ENCODE measurements at places on chromosomes 11 and 22.

- no peak for DNase-seq
These were observed 73.4 kb downstream of the NCAPD3 start for GRCh38 chr11:134150195-134150903.

DNA sequence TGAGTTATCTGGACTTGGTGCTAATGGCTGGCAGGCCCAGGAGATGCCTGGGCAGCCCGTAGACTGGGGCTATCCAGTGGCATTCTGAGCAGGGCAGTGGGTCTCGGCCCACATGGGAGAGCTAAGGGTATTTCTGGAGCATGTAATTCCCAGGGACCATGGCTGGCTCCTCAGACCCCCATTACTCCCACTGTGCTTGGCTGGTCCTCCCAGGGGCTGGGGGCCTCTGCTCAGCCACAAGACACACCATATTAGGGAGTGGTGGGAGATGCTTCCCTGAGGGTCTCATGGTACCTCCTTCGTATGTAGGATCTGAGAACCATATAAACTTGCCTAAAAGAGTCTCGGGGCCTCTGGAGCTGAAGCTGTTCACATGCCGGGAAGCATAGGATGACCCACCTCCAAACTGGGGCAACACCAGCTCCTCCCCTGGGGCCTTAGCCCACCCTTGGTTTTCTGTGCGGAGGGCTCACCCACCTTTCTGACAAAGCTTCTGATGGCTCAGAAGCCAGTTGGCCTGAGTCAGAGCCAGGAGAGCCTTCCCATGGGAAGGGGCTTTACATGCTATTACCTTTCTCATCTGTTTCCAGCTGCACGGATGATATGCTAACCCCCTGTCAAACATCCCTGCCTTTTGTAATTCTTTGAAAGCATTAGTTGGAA, 9.5 kb upstream of the FTH1 start:
- DNase-seq, result no peak

GRCh38 chr22:43203471-43203981, 16.6 kb upstream of the TTLL12 start:
- no peak for DNase-seq

- no peak for DNase-seq
These were observed 268.6 kb downstream of the TBC1D22A start for GRCh38 chr22:47030881-47031627.

DNA sequence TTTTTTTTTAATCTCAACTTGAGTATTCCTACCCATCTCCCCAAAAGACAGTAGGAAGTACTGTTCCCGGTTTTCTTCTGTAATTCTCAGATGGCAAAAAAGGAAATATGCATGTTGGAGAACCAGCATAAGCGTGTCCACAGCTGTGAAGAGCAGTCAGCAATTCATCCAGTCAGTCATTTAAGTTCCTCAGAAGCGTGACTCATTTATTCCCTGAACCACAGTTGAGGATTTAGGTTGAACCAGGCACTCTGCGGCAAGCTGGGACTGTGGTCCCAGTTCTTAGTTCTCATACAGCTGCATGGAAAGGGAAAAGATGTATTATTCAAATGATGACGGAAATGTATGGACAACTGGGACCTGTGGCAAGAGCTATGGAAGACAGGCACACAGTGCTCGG, 61.0 kb upstream of the MYO18B start:
- no peak for DNase-seq

- DNase-seq, result no peak
These were observed 626 bp upstream of the TBX10 start for GRCh38 chr11:67640021-67640757.

DNA sequence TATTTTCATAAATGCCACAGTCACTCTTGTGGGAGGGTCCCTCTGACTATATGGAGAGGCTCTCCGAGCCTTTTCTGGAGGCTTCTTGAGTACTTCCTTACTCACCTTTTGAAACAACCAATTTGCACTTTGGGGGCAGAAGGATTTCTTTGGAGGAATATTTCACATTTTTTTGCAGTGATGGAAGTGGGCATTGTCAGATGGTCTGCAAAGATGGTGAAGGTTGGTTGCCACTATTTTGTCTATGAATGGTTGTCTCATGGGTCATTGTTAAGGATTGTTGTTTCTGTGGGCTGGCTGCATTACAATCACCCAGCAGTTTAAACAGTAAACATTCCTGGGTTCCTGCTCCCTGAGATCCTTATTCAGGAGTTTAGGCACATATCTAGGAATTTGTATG, 388.2 kb downstream of the TMEM135 start:
- no peak for DNase-seq

DNA sequence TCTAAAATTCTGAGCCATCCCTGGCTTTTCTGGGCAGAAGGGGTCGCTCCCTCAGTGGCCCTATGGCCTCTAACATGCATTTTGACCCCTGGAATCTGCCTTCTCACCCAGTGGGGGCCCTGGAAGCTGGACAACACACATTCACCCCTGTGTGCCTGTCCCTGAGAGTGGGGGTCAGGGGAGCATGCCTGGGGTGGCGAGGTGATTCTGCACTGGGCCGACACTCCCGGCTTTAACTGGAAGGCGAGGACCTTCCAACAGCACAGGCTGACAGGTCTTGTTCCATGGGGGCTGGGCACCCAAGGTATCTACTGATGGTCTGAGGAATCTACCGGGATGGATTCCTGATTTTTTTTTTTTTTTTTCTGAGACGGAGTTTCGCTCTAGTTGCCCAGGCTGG, 10.7 kb downstream of the PPM1F start:
- no peak for DNase-seq

DNA sequence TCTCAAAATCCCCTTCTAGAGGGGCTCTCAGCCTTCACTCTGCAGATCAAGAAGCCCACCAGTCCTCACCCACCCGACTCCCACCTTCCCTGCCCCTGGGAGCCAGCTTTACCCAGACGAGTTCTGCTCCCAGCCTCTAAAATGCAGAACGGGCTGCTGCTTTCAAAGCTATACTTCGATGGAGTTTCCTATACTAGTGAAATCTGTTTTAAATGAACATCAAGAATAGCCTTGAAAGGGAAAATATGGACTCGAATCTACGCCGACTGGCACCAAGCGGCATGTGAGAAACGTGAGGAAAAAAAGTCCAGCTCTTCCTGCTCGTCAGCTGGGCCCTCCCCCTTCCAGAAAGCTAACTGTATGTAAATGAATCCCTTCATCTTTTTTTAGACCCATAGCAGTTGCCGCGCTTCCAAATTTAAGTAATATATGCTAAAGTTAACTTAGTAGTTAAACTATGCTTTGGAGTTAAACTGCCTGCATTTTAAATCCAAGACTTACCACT, 211.7 kb downstream of the NTM start:
- DNase-seq, result no peak

GRCh38 chr11:131841028-131841427, 470.6 kb downstream of the NTM start:
- peak; percentile 48 for DNase-seq

GRCh38 chr22:40029189-40029890, 34.6 kb downstream of the FAM83F start:
- no peak for DNase-seq

- DNase-seq, result peak; percentile 90
These were observed 7.5 kb upstream of the C11orf97 start for GRCh38 chr11:94504689-94505293.

- DNase-seq, result no peak
These were observed 72.8 kb upstream of the ALX4 start for GRCh38 chr11:44382656-44383240.

DNA sequence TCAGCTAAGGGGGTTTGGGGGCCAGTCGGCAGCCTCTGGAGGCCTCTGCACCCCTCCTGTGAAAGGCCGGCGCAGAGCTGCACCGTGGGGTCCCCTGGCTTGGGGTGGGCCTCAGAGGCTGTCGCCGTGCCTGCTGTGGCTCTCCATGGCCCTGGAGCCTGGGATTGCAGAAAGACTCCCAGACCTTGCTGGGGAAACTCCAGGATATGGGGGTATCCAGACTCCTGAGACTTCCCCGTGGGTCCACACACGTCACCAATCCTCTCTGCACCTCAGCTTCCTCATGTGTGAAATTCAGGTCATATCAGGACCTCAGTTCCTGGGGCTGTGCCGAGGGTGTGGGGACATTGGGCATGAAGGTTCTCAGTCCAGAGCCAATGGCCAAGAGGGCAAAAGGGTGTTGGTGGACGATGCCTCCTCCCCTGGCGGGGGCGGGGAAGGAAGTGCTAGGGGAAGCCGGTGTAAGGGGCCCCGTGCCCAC, 97.1 kb downstream of the KCNQ1 start:
- no peak for DNase-seq

DNA sequence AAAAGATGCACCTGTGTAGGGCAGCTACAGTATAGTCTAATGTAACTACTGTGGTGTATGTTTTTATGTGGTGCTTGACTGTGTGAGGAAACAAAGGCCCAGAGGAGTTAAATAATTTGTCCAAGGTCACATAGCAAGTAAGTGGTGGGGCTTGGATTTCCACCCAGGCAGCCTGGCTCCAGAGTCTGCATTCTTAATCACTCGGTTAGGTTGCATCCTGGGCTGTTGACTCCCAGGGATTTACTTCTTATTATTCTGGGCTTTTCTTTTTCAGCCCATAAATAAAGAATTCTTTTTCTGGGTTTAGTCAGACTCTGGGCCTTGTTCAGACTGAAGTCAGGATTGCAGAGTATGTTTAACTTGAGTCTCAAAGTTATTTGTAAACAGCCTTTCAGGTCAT, 82.1 kb downstream of the ARHGAP42 start:
- DNase-seq, result no peak

- DNase-seq, result no peak
These were observed 70.0 kb downstream of the STIM1 start for GRCh38 chr11:3925513-3925912.

DNA sequence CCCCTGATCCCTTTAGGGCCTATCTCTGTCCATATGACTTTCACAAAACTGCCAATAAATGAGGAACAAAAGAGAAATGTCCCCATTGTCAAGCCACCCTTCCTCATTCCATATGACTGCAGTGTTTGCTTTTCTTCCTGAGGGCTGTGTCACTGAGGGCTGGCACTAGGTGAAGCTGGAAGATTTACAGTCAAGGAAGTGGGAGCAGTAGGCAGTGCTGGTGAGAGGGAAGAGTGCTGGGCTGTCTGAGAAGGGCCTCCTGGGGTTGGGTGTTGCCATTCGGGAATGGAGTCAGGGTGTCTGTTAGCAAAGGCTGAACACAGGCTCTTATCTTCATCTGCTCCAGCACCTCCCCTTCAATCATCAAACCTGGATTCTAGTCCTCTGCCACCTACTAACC, 30.9 kb downstream of the INSC start:
- peak; percentile 35 for DNase-seq

- no peak for DNase-seq
These were observed 46.1 kb downstream of the MYH9 start for GRCh38 chr22:36341640-36342041.

GRCh38 chr11:105206633-105207032, 67.1 kb upstream of the CARD18 start:
- no peak for DNase-seq

- DNase-seq, result no peak
These were observed 6.0 kb upstream of the SHISAL1 start for GRCh38 chr22:44318751-44319150.

GRCh38 chr11:83255366-83255765, 30.8 kb downstream of the CCDC90B start:
- DNase-seq, result no peak

DNA sequence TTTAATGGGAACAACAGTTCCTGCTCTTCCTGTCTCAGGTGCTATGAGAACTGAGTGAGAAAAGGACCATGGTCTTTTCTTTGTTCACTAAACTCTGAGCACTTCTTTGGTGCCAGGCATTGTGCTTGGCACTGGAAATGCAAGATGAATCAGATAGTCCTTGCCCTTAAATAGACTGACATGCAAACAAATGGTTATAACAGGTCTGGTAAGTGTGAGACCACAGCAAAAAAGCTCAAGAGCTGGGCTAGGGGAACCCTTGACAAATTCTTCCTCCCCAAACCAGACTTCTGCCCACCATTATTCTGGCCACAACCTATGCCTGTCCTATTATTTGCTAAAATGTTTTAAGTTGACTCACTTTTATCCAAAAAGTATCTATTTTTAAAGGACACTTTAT, 5.1 kb downstream of the SLC43A3 start:
- no peak for DNase-seq

- DNase-seq, result no peak
These were observed 94.2 kb upstream of the FAT3 start for GRCh38 chr11:92130421-92130831.

DNA sequence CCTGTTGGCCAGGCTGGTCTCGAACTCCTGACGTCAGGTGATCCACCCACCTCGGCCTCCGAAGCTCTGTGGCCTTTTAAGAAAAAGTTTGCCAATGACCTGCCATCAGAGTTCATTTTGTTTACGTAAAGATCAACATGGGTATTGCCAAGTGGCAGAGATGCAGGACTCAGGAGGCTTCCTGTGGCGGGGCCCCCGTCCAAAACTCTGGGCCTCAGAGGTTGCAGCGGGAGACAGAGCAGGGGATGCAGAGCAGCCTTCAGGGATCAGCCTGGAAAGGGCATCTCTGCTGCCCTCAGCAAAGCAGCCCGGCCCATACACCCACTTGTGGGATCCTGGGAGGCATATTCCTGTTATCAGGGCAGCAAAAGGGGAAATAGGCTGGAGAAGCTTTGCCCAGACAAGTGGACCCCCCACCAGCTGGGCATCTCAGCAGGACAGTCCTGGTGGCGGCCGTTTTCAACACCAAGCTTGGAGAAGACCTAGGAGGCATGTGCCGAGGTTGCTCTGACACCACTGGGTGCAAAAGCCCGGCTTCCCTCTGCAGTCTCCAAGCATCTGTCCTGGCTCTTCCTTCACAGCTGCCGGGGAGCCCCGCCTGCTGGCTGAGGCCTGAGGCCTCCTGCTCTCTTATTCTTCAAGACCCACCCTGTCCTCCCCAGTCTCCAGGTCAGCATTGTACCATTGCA, 1152.4 kb downstream of the BRD1 start:
- DNase-seq, result no peak

GRCh38 chr22:39703928-39704639, 133.5 kb downstream of the CACNA1I start:
- no peak for DNase-seq

DNA sequence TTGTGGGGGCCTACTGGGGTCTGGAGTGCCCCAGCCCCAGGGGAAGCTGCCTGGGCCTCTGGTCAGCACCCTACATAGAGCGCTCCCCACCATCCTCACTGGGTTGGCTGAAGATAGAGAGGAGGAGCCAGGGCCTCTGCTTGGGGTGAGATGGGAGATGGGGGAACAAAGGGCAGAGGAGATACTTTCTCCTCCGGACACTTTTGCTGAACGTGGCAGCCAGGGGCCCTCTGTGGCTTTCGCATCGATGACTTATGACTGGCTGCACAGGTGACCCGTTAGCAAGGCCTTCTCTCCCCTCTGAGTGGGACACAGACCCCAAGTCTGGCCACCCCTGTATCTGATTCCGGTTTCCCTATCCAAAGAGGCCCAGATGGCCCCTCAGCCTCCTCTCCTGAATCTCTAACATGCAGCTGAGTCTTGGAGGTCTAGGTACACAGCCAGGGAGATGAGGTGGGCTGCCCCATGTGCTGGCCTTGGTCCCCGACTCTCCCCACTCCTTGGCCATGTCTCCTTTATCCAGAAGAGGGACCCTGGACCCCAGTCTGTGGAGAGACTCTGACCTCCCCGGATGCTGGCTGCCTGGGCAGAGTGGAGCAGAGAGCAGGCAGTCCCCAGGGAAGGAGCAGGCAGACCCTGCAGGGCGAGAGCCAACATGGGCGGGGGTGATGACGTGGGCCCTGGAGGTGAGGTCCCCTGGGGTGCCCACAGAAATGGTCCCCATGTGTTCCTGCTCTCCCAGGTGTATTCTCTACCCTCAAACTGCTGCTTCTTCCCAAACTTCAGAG, 59.3 kb upstream of the NECTIN1 start:
- DNase-seq, result no peak
